ENCODE measurements at places on chromosomes 3 and 15. TPM values are rescaled to one million over a fixed set of nuclear protein-coding genes. Genes with fewer than 3 reads are reported as not detected.
A peak's percentile ranks its signal among the peaks of the same experiment; 100 is the strongest.

GRCh38 chr3:29280404-29281093 lies at the start of gene RBMS3:
Gene RBMS3, plus strand, starts transcription at chr3:29281071.
- DNase-seq, result peak; percentile 93

GRCh38 chr3:176561826-176562225 lies 635.5 kb downstream of the TBL1XR1 start:
- DNase-seq, result no peak

- no peak for DNase-seq
Observed at GRCh38 chr15:101198800-101199199, 53.0 kb downstream of the CHSY1 start.

DNA sequence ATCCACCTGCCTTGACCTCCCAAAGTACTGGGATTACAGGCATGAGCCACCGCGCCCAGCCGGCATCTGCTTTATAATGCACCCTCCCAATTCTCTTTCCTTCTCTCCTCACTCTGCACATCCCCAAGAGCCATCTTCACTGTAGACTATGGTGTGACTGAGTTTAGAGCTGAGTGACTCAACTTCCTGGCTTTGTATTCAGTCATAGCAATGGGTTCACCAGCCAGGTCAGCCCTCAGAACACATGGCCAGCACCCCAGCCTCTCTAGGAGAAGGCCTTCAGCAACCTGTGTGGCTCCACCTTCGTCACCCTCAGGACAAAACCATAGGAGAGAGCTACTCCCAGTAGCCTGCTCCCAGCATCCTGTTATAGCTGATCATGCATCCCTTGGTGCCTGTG lies 33.0 kb downstream of the ARID3B start:
- no peak for DNase-seq

STOML1 gene
- 26.8 TPM for total RNA-seq

SLCO3A1 gene
- total RNA-seq, result 6.3 TPM

DNA sequence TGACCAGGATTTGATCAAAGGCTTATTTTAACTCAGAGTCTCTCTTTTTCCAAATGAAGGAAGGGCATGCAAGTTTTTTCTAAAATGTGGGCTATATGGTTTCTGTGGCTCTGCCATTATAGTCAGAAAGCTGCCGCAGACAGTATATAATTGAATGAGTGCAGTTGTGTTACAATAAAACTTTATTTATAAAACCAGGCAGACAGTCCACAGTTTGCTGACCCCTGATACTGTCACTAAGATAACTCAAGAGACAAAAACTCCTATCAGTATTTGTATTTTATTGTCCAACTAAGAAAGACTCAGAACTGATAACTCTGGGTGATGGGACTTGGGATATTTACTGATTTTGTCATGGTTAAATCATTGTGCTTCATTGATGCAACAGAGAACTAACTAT lies 4.9 kb downstream of the ALDH1A2 start:
- DNase-seq, result no peak

DNA sequence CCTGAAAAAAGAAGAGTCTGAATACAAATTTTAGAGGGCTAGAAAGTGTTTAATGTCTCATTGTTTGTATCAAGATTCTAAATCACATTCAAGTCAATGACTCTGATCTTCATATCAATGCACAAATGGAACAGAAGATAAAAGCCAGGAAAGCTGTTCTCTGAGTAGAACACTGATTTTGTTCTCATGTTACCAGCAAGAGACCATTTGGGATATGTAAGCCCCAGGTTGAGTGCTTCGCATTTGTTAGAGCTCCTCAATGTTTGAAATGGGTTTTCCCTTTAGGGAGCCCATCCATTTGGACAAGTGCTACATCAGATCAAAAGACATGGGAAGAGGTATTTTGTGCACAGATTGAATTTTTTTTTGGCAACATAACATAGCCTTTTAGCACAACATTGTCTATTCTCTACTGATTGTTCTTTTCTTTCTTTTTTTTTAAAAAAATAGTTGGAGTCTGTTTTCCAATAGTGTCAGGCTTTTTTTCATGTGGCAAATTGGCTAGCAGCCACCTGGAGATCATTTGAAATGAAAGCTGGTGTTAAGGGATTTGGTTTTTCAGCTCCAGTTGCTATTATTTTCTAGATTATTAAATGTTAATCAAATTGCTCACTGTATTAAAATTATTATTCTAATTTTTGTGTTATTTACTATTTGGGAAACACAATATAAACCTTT lies 74.5 kb upstream of the ZPLD1 start:
- no peak for DNase-seq

- DNase-seq, result no peak
Observed at GRCh38 chr15:71218272-71218805, 103.1 kb downstream of the THSD4 start.

- DNase-seq, result peak; percentile 84
Observed at GRCh38 chr3:136817448-136817847, 1.5 kb upstream of the SLC35G2 start.

CFAP91 gene
- total RNA-seq, result 8.8 TPM

PCNP gene
- 190 TPM for total RNA-seq

DNA sequence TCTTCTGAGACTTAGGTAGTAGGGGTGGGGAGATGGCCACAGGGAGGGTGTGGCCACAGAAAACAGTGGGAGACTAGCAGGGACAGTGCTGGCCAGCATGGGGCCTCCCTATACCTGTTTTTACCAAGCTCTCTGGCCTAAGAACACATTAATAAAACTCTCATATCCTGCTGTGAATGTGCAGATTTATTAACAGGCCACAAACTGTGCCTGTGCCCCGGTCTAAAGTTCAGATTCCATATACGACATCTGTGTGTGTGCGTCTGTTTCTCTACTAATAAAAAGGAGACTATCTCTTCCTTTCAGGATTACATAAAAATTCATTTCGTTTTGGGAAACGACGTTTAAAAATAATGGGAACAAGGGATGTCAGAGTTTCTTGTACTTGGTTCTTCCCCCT lies 92.8 kb upstream of the ADAMTS17 start:
- no peak for DNase-seq

- DNase-seq, result no peak
Observed at GRCh38 chr3:189530822-189531221, 100.4 kb upstream of the TP63 start.

GRCh38 chr3:142051351-142051750 lies 98.0 kb downstream of the TFDP2 start:
- no peak for DNase-seq

ITIH3 gene
- 4.0 TPM for total RNA-seq

CSK gene
- 26.6 TPM for total RNA-seq

DYNLT2B gene
- 35.2 TPM for total RNA-seq

DNA sequence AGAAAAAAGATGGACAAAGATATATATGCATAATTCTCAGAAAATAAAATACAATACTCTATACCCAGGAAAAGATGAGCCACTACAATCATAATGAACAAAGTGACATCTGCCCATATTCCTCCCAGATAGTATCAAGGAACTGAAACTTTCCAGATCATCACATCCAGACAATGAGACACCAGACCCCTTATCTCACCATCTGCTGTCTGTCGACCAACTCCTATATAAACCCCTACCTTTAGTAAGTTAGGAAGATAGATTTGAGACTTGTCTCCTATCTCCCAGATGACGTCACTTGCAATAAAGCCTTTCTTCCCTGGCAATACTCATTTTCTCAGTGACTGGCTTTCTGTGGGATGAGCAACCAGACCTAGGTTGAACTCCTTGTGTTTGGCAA lies 1071.6 kb downstream of the PLOD2 start:
- no peak for DNase-seq

DNA sequence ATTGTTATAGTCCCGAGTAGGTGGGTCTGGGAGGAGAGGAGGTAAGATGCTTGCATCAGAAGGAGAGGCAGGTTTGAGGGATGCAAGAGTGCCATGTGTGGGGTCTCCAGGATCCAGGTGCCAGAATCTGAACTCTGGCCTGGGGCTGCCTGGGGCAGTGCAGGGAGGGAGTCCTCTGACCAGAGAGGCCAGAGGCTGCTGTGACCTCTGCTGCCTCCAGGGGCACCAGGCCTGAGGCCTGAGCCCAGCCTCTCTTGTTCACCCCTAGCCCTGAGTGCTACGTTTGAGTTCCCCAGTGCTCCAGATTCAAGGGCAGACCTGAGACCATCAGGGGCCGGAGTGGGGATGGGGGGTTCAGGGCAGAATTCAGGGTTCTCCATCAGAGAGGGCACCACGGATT lies 7.4 kb downstream of the SLC38A3 start:
- no peak for DNase-seq

FAM81A gene
- total RNA-seq, result 5.7 TPM

DNA sequence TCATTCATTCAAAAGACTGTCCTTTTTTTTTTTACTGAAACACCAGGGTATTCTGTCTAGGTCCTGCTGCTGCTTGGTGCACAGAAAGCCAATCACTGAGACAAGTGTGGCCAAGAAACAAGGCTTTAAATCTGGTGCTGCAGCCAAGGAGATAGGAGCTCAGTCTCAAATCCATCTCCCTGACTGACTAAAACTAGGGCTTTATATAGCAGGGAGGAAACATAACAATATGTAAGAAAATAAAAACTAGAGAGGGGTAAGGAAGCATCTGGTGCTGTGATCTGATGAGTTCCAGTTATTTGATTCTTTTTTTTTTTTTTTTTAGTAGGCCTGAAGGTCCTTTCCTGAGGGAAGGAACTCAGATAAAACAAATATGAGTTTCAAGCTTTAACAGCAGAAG lies 139.8 kb downstream of the ATG7 start:
- no peak for DNase-seq

- DNase-seq, result no peak
Observed at GRCh38 chr3:109351231-109351630, 13.9 kb upstream of the DPPA4 start.

DNA sequence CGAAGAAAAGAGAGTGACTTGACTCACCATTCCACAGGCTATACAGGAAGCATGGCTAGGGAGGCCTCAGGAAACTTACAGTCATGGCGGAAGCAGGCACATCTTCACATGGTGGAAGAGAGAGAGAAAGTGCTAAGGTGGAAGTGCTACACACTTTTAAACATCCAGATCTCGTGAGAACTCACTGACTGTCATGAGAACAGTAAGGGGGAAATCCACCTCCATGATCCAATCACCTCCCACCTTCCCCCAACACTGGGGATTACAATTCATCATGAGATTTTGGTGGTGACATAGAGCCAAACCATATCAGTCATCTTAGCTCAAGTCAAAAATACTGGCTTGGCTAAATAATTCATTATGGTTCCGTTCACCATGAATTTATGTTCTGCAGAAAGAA lies 45.3 kb upstream of the NEDD4 start:
- DNase-seq, result no peak

GRCh38 chr3:38588371-38588971 lies 61.0 kb downstream of the SCN5A start:
- DNase-seq, result no peak

DNA sequence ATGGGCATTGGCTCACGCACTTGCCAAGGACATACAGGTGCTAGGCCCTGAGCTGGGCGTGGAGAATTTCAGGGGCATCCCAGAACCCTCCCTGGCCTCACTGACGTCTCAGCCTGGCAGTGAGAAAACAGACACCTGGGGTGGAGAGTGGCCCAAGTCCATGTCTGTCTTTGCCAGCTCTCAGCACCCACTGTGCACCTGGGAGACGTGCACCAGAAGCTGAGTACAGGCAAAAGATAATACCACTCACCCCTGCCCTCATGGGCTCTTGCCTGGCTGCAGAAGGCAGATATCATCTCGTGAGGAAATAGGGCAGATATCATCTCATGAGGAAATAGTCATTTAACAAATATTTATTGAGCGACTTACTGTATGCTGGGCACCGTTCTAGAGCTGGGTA lies 8.0 kb downstream of the LOXL1 start:
- DNase-seq, result no peak

TMEM42 gene
- total RNA-seq, result 11.1 TPM

GRCh38 chr3:32411442-32411841 lies 19.8 kb downstream of the CMTM7 start:
- no peak for DNase-seq

- DNase-seq, result no peak
Observed at GRCh38 chr3:77539677-77540076, 499.8 kb downstream of the ROBO2 start.

IL5RA gene
- total RNA-seq, result 9.4 TPM

ANKUB1 gene
- 3.3 TPM for total RNA-seq

DOCK3 gene
- total RNA-seq, result 31.5 TPM

DNA sequence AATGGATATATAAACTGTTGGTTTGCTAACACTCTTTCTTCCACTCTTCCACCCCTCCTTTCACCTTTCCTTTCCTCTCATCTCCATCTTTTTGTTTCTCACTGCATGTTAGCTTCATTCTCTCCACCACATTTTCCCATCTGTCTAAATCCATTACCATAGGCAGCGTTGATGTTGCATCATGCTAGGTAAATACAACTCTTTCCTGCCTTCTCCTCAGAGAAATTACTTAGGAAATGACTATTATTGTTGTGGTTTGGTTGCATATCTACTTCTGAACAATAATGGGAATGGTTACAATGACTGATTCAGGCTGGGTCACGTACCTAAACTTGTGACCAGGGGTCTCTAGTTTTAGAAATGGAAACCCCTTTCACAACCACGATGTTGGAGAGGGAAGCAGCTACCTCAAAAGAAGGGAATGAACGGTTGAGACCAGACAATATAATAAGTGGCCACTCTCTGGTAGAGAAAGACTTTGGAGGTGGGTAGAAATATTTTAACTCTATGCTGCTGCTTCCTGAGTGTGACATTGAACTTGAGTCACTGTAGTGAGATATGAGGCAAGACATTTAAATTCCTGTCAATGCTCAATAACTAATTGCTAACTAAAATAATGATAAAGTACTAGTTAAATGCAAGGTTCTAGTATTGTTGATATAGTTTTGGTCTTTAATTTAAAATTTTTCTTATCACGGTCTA lies 314.1 kb upstream of the TGFBR2 start:
- no peak for DNase-seq

ZPLD1 gene
- 1.8 TPM for total RNA-seq

Measured in spinal cord (tissue), 10 donors.